Activated CD4-positive, alpha-beta T cell treated with anti-CD3 and anti-CD28 coated beads, Interleukin-2, amount 10 ng/mL, durations not matched to agents 7 days and 5 days (primary cell): ENCODE measurements at places on chromosomes 1 and 21. TPM values are rescaled to one million over a fixed set of nuclear protein-coding genes. Genes with fewer than 3 reads are reported as not detected.

Gene NSL1
- 42.8 TPM for total RNA-seq

Gene CYP4A11
- not detected for total RNA-seq

Gene ZNHIT6
- 16.9 TPM for total RNA-seq

Gene DNALI1
- 0.47 TPM for total RNA-seq

Gene SPRR2B
- total RNA-seq, result not detected

Gene ANGPTL3
- not detected for total RNA-seq

GRCh38 chr1:46158312-46159281 lies 16.3 kb upstream of the TSPAN1 start:
- DNase-seq, result no peak
- no peaks in the 10 kb centered on the region for H3K4me1 ChIP-seq
- no peaks in the 10 kb centered on the region for H3K36me3 ChIP-seq
- peaks cover 5% of the 10 kb centered on the region for H3K27me3 ChIP-seq
- no peak overlapping the region for H3K27ac ChIP-seq
- no peak overlapping the region for H3K4me3 ChIP-seq

DNA sequence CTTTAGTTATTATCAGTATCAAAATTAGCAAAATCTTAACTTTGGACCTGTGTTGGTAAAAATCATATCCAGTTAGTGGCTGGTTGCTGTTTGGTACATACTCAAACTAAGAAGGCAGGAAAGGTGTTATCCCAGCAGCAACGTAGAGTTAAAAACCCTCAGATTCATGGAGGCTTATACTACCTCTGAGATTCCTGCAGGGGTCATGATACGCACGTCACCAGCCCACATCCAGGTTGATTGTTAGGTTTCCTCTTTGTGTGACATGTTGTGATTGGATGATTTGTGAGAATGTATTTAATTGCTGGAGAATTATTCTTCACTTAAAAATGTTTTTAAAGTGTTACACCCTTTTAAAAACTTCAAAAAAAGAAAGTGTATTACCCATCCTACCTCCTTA lies 423.3 kb upstream of the ADGRL2 start:
- no peaks in the 10 kb centered on the region for H3K4me1 ChIP-seq
- H3K27ac ChIP-seq, result no peak overlapping the region
- no peaks in the 10 kb centered on the region for H3K27me3 ChIP-seq
- DNase-seq, result no peak
- H3K36me3 ChIP-seq, result no peaks in the 10 kb centered on the region

- DNase-seq, result no peak
- no peak overlapping the region for H3K27ac ChIP-seq
- H3K4me3 ChIP-seq, result no peak overlapping the region
- H3K27me3 ChIP-seq, result peaks cover 2% of the 10 kb centered on the region
Measured at GRCh38 chr1:3707939-3708328, 44.3 kb upstream of the CCDC27 start.

DNA sequence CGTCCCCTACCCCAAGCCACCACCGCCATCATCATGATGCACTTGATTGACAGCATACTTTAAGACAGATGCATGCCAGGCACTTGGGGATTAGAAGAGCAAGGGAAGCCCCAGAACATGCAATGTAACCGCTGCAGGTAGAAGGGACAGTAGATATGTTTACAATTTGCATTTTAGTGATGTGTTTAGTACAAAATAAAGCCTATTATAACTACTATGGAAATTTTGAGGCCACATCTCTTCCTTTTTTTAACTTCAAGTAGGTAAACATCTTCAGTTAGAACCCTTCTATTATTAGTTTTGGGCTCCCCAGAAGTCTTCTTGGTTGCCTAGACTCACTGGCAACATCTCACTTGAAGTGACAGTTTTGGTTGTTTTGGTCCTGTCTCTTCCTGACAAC lies 25.3 kb downstream of the CR1L start:
- H3K36me3 ChIP-seq, result no peaks in the 10 kb centered on the region
- H3K4me1 ChIP-seq, result no peaks in the 10 kb centered on the region
- no peak overlapping the region for H3K27ac ChIP-seq
- DNase-seq, result no peak
- H3K4me3 ChIP-seq, result no peak overlapping the region

DNA sequence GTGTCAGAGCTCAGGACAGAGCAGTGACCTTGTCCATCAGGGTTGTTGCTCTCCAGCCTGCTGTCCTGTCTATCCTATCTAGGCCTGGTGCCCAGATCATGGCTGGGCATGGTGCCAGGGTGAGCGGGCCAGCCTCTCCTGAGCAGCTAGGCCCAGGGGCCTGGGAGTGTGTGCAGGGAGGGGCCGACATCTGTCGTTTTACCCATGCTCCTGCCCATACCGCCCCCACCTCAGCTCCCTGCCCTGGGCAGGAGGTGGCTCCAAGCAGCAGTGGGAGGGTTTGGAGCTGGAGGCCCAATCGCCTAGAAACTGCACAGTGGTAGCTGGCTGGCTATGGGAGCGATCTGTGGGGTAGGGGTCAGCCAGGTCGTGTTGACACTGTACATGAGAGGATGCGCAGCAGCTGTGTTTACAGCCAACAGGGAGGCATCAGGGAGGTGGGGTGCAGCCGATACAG lies 6.5 kb downstream of the INSRR start:
- DNase-seq, result no peak
- peaks cover 20% of the 10 kb centered on the region for H3K4me1 ChIP-seq
- peaks cover 28% of the 10 kb centered on the region for H3K27me3 ChIP-seq
- no peak overlapping the region for H3K4me3 ChIP-seq
- no peaks in the 10 kb centered on the region for H3K36me3 ChIP-seq

DNA sequence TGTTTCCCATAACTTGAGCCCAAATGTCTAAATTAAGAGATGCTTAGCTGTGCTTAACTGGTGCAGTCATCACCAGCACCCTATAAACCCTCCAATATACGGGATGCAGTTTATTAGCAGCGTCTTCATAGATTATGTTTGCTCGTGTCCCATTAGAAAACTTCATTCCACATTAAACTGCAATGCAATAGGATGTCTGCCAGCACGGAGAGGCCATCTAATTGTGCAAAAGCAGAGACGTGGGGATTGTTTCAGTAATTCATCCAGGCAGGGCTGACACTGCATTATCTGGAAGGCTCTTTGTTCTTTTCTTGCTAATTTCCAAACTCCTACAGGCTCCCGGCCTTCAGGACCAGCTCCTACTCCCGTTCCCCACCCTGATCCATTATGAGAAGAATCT lies 89.5 kb downstream of the CSMD2 start:
- H3K27ac ChIP-seq, result no peak overlapping the region
- H3K4me3 ChIP-seq, result no peak overlapping the region
- H3K27me3 ChIP-seq, result no peaks in the 10 kb centered on the region
- no peaks in the 10 kb centered on the region for H3K36me3 ChIP-seq

DNA sequence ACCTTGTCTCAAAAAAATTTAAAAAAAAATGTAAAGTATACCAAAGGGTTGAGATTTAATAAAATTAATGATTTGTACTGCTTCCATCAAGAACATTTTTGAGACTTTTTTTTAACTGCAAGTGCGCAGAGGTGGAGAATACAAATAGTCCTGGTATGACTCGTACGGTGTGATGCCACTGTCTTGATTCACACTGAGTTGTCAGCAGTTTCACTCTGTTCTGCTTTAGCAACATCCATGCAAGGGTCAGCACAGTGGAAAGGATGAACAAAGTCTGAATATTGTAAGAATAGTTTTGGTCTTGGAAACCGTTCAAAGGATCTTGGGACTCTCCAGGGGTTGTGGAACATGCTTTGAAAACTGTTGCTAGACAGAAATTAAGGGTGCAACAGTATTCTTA lies 40.2 kb downstream of the EXO1 start:
- H3K4me3 ChIP-seq, result no peak overlapping the region
- no peak overlapping the region for H3K27ac ChIP-seq
- H3K4me1 ChIP-seq, result no peaks in the 10 kb centered on the region
- DNase-seq, result no peak
- peaks cover 26% of the 10 kb centered on the region for H3K36me3 ChIP-seq

DNA sequence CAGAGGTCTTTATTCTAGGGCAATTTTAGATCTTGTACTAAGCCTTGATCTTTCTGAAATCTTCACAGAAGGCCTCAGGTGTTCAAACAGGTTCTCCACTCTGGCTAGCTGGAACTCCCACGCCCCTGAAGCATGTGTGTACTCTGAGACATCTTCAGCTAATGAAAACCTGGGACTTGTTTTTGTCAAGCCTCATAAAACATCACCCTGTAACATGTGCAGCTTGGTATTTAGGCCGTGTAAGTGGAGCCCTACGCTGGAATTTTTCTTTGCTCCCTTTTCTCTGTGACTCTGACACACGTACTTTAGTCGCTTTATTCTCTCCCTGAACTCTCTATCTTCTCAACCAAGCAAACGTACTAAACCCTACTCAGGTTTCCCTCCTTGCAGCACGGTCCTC lies 701.9 kb upstream of the ZP4 start:
- H3K4me3 ChIP-seq, result no peak overlapping the region
- no peak for DNase-seq
- H3K36me3 ChIP-seq, result no peaks in the 10 kb centered on the region
- H3K27me3 ChIP-seq, result no peaks in the 10 kb centered on the region
- no peak overlapping the region for H3K27ac ChIP-seq

GRCh38 chr1:116314305-116314919 lies 58.6 kb upstream of the ATP1A1 start:
- peaks cover 10% of the 10 kb centered on the region for H3K4me1 ChIP-seq
- H3K27ac ChIP-seq, result no peak overlapping the region
- DNase-seq, result no peak
- H3K36me3 ChIP-seq, result no peaks in the 10 kb centered on the region
- H3K4me3 ChIP-seq, result no peak overlapping the region
- H3K27me3 ChIP-seq, result no peaks in the 10 kb centered on the region

GRCh38 chr1:55056632-55056992 lies 17.3 kb downstream of the PCSK9 start:
- no peak for DNase-seq
- H3K36me3 ChIP-seq, result no peaks in the 10 kb centered on the region
- no peak overlapping the region for H3K27ac ChIP-seq

GRCh38 chr1:88655140-88655539 lies 28.9 kb upstream of the PKN2 start:
- H3K27me3 ChIP-seq, result no peaks in the 10 kb centered on the region
- H3K27ac ChIP-seq, result no peak overlapping the region
- peaks cover 8% of the 10 kb centered on the region for H3K4me1 ChIP-seq
- no peaks in the 10 kb centered on the region for H3K36me3 ChIP-seq
- no peak for DNase-seq
- H3K4me3 ChIP-seq, result no peak overlapping the region
